HEK293T (cell line): ENCODE measurements at places on chromosomes 16 and 17.
A peak's percentile ranks its signal among the peaks of the same experiment; 100 is the strongest.

DNA sequence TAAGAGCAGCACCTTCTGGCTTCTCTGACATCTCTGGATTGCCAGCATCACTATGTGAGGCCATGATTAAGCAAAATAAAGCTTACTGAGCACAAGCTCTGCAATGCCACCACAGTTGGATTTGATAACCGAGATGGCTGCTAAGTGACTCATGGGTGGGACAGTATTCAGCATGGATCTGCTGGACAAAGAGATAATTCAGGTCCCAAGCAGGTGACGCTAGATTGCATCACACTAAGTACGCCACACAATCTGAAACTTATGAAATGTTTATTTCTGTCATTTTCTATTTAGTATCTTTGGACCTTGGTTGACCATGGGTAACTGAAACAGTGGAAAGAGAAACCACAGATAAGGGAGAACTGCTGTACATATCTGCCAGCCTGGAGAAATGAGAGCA is 27.4 kb downstream of the CDRT15 start:
- DNase-seq = no peak

- DNase-seq = no peak
Measured at GRCh38 chr16:11671676-11672075, 3.4 kb downstream of the SNN start.

DNA sequence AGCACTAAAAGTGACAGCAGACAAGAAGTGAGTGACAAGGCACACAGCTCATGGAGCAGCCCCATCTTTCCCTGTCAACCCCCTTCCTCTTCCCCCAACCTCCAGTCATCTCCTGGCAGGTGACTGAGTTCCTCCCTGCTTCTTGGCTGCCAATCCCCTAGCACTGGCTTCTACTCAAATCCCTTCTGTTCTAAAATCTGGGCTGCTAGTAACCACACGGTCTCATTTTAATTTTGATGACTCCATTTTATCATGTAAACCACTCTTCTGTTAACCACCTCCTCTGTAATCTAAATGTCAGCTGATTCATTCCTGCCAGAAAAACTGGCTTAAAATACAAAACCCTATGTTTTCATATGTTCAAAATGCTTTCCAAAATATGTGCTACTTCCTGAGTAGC is 419.8 kb upstream of the MON1B start:
- DNase-seq = no peak

DNA sequence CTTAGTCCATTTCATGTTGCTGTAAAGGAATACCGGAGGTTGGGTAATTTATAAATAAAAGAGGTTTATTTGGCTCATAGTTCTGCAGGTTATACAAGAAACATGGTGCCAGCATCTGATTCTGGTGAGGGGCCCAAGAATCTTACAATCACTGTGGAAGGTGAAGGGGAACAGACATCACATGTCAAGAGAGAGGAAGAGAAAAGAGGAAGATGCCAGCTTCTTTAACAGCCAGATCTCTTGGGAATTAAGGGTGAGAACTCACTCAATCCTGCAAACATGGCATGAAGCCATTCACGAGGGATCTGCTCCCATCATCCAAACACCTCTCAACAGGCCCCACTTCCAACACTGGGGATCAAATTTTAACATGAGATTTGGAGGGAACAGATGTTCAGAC is 49.5 kb downstream of the BMERB1 start:
- DNase-seq = no peak

- no peak for DNase-seq
Measured at GRCh38 chr17:79414063-79414792, 196.6 kb downstream of the RBFOX3 start.

GRCh38 chr17:44273607-44274006 is 5.7 kb upstream of the SLC4A1 start:
- no peak for DNase-seq

DNA sequence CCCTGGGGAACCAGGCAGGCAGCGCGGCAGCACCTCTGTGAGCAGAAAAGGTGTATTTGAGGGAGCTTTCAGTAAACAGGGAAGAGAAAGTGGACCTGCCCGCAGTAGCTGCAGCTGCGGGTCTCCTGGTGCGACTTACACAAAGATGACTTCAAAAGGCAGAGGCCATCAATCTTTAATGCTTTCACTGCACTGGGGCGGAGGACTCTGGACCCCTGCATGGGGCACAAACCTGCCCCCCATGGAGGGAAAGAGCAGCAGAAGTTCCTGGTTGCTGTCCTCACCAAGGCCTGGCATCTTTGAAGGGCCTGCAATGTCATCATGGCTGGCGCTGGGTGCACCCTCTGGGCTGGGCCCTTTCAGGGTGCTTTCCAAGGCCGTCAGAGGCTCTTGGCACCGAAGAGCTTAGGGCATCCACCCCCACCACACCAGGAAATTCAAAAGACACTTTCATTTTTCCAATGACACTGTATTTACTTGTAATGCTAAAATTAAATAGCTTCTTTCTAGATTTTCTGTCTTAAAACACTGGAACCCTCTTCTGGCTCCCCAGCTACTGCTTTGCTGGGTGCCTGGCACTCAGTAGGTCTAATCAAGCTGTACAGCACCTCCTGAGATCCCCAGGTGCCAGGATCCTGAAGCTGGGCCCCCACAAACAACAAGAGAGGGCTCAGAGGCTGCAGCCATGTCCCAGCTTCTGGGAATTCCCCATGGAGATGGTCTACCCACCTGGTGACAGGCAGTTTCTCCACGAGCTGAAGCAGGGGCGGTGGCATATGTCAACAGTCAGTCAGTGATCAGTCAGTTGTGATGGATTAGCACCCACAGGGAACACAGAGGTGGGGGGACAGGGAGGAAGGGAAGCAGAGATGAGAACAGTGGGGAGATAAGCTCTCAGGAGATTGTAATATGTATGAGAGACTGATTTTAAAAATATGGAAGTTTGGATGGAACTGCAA is 2.1 kb upstream of the CACNG1 start:
- DNase-seq = no peak

GRCh38 chr17:70332356-70333210 is 163.3 kb downstream of the KCNJ2 start:
- no peak for DNase-seq

DNA sequence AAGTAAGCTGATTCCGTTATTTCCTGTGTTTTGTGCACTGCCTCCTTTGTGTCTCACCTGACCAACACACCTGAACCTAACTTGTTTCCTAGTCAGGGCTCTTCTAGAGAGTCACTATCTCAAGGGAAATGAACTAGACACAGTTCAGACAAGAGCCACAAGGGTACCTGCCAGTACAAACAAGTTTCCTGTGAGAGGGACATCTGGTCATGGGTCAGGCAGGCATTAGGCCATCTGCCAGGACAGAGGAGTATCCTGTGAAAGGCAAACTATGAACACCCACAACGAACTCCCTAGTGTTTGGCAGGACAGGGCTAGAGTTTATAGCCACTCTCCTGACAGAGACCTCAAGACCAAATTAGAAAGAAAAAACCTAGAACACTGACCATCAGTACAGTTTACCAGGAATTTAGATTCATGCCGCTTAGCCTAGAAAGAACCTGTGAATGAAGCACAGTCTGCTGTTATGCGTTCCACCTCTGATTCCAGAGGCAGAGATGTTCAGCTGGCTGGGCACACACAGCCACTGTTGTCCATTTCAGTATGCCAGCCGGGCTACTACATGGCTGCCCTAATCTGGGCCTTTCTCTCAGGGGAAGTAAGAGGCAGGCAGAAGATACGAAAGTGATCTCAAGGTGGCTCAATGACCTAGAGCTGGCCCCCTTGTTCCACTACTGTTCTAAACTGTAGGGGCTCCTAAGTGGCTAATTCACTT is 20.7 kb upstream of the GLG1 start:
- DNase-seq = no peak

DNA sequence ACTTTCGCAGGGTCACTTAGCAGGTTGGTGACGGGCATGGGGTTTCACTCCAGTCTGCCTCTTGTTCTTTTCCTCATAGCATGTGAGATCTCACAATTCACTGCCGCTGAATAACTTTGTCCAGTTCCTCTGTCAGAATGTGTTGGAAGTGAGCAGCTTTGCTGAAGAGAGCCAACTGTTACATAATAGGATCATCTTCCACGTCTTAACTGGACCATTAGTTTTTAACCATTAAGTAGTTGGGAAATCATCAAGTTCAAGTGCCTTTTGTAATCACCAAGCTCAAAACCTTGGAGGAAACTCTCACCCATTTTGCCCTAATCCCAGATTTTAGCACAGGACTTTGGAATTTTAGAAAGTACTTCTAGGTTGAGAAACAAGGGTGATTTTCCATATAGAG is 290.6 kb downstream of the WWOX start:
- no peak for DNase-seq

DNA sequence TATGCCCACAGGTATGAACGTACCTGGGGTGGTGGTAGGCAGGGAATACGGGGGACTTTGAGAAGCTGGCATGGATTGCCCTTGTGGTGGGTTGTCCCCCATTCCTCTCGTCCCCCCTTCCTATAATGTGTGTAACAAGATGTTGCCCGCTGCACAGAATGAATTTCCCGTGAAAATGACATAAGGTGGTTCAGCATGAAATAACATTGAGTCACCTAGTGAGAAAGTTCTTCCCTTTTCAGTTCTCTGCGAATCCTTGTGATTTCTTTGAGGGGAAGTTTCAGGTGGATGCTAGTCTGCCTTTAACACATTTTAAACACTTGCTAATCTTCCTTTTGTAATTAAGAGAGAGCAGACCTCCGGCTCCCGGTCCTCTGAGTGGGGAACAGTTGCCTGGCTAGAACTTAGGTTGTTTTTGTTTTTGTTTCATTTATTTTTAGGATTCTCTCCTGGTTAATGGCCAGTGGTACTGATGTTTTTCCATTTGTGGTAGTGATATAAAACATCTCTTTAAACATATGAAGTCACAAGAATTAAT is 58.9 kb downstream of the RAP1GAP2 start:
- DNase-seq = no peak

- no peak for DNase-seq
Measured at GRCh38 chr16:75152635-75153034, 4.3 kb downstream of the ZFP1 start.

GRCh38 chr16:30380803-30381208 is 1.6 kb downstream of the SEPTIN1 start:
- no peak for DNase-seq

GRCh38 chr17:43661699-43662412 is at the start of gene MEOX1:
MEOX1 (minus strand) TSS chr17:43661922; CDS start chr17:43661534, 388 bp downstream.
- DNase-seq = peak; percentile 65

- no peak for DNase-seq
Measured at GRCh38 chr17:9037736-9038135, 16.4 kb downstream of the NTN1 start.

GRCh38 chr16:88526008-88526905 is 43.9 kb upstream of the ZC3H18 start:
- DNase-seq = no peak

GRCh38 chr17:69451416-69452394 is 37.2 kb downstream of the MAP2K6 start:
- DNase-seq = no peak

GRCh38 chr17:3954976-3955672 is 9.1 kb downstream of the ATP2A3 start:
- no peak for DNase-seq

- DNase-seq = peak; percentile 83
Measured at GRCh38 chr16:88527186-88527936, 42.8 kb upstream of the ZC3H18 start.

GRCh38 chr16:27234171-27234570 is 30.8 kb downstream of the KDM8 start:
- DNase-seq = no peak
